Aorta (tissue), 5 donors: ENCODE measurements at places on chromosomes 7 and 10.
A peak's percentile ranks its signal among the peaks of the same experiment; 100 is the strongest.

DNA sequence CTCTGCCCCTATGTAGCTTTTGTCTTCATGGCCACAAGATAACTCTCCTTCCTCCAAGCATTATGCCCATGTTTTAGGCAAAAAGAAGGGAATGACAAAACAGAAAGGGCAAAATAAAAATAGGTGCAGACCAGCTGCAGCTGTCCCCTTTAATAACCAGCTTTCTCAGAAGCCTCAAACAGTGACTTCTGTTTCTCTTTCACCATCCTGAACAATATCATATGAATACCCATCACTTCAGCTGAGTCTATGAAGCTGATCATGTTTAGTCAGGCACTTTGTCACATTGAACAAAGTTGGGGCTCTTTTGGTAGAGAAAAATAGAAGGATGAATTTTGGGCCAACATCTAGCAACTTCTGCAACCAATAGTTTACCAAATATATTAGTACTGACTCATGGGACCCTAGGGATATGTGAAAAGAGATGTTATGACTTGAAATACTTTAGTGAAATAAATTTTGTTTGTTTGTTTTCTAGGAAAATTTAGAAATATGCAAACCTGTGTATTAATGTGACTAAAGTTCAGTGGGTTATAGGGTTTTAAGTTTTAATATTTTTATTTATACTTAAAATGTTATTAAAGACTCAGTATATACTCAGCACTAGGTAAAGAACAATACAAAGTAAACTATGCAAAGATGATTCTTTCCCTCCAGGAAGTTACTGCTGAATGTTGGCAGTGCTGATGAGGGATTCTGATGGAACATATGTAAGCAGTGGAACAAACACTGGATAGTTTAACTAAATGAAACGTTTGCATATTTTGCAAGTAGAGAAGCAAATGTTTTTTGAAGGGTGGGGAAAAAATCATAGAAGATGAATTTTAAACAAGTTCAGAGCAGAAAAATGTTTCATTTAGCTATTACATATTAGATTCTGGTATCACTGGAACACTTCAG lies 133.7 kb downstream of the FOXP2 start:
- no peak for DNase-seq

DNA sequence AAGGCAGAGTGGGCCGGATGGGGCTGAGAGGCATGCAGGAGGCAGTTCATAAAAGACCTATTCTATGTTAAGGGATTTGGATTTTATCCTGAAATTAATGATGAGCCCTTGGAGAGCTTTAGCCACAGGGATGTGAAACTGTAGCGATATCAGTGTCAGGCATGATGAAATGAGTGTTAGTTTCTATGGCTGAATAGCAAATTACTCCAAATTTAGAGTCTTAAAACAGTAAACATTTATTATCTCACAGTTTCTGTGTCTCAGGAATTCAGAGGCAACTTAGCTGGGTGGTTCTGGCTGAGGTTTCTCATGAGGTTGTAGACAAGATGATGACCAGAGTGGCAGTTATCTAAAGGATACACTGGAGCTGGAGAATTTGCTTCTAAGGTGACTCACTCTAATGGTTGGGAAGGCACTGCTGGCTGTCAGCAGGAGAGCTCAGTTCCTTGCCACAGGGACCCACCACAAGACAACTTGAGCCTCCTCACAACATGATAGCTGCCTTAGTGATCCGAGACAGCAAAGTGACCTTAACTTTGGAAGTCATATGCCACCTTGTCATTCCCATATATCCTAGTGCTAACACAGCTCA lies 36.7 kb upstream of the SFTPD start:
- DNase-seq = no peak

- DNase-seq = no peak
Measured at GRCh38 chr7:69619635-69620034, 21.4 kb downstream of the AUTS2 start.

DNA sequence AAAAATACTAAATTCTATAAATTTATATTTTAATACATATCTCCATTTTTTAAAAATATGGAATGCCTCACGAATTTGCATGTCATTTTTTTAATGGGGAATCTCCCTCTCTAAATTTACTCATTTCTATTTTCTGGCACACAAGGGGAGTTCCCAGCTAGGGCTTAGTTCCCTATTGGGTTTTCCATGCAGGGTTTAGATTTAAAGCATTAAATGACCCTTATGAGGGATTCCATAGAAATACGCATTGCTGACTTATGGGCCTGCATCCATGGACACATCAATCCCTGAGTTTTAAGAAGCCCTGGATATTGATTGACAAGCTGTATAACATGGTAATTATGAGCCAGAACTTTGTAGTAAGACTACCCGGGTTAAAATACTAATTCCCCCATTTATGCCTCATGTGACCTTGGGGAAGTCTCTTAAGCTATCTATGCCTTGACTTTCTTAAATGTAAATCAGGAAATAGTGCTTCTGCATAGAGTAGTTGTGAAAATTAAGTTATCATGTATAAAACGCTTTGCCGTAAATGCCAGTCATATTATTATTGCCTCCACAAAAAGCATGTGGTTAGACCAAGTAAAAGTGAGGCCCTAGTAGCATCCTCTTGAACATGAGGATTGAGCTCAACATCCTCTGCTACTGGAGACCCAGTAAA lies 78.8 kb upstream of the ANKRD1 start:
- no peak for DNase-seq

DNA sequence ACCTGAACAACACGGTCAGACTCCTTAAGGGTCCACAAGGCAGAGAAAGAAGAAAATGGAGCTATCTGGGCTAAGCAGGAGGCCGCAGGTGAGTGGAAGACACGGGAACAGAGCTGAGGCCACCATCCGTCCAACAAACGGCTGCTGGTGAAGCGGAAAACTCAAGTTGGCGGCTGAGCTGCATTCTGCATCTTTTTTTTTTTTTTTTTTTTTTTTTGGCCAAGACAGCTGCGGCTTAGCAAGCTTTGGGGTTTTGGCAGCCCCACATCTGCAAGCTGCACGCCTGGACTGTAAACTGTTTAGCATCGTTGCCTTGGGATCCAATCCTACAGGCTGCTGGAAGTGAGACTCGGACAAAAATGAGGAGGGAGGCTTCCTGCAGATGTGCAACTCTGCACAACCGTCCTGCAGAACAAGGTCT lies 37.4 kb downstream of the RGS10 start:
- DNase-seq = no peak

- DNase-seq = no peak
Measured at GRCh38 chr10:71344993-71345480, 26.0 kb downstream of the SLC29A3 start.

DNA sequence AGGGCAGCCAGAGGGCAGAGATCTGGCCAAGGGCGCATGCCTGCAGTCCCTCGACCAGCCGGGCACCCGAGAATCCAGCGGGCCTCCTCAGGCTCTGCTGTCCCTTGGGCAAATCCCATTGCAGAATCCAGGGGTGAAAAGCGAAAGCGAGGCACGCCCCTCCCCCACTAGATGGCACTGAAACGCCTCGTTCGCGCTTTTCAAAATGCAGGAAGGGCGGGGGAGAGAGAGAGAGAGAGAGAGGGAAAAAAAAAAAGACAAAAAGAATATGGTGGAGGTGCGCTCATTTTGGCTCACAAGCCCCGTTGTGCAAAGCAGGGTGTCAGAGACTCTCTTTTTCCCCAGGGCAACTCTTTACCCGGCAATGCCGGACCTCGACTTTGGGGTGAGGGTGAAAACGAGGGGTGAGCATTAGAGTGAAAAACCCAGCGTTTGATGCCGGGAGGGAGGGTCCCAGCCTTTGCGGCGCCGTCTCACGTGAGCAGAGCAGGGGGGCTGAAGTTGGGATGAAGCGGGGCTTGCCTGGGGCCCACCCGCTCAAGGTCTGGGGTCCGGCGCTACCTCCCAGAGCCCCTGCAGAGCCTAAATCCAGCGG lies 2.5 kb upstream of the TMEM178B start:
- DNase-seq = no peak

GRCh38 chr7:148556892-148557291 lies 33.7 kb upstream of the C7orf33 start:
- DNase-seq = no peak

- DNase-seq = no peak
Measured at GRCh38 chr10:22049635-22050034, 46.1 kb upstream of the DNAJC1 start.

DNA sequence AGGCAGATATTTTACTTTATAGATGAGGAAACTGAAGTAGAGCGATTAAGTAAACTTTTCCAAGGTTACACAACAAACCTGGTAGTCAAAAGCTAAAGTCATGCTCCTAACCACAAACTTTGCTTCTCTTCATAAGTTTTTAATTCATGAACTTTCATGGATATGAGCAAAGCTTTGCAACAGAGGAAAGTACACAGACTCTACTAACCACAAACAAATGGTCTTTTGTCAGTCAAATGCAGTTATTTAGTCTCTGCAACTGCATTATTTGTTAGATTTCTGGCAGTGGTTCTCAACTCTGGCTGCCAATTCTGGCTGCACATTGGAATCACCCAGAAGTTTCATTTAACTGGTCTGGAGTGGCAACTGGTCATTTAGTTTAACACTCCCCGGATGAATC lies 140.6 kb upstream of the TMEM168 start:
- DNase-seq = no peak

DNA sequence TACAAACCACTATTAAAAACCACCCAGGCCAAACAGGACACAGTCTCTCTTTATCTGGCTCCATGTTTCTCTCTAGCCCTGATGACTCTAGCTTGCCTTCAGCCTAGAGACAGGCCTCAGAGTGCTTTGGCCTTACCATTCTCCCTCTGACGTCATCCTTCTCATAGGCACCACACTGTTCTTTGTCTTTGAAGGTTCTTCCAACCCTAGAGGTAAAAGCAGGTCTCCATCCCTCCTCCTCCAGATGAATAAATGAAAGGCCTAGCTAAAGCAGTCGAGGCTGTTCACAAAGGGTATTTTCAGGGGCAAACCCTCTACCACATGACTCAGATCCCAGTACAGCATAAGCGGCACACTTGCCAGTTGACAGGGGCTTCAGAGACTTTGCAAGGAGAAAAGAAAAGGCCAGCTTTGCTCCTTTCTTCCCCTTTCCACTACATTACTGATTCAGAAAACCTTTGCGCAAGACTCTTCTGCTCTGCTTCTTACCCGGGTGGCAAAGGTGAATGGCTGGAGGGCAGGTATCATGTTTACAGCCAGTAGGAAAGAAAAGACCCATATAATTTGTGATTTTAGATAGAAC lies 14.8 kb downstream of the NFE2L3 start:
- no peak for DNase-seq

DNA sequence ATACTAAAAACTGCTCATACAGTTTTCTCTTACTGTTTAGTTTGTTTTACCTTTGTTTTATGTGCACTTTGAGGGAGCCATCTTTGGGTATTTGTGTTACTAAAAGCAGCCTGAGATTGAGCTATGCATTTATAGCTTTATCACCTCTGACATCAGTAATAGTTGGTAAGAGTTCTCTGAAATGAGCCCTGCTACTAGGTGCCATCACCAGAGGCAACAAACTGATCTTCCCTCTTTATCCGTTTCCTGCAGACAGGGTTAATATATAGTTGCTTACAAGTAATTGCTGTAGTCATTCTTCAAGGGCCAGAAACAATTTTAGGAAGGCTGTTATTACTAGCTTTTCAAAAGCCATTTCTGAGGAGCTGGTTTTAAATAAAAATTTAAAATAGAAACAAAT lies 49.1 kb downstream of the KIF20B start:
- DNase-seq = no peak

GRCh38 chr7:158077934-158078910 lies 509.4 kb downstream of the PTPRN2 start:
- DNase-seq = peak; percentile 49

DNA sequence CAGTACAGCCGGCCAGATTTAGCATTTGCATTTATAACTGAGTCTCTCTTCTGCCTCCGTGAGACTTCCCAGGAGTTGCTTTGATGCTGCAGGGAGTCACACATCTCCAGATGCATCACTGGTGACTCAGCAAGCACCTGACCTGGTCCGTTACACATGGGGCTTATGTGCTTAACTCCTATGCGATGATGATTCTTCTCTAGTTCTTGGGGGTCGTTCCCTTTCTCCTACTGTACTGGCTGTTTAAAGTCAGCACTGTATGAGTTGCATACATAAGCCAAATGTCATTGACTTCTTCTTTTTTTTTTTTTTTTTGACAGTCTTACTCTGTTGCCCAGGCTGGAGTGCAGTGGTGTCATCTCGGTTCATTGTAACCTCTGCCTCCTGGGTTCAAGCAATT lies 13.0 kb upstream of the AKR1E2 start:
- DNase-seq = no peak

DNA sequence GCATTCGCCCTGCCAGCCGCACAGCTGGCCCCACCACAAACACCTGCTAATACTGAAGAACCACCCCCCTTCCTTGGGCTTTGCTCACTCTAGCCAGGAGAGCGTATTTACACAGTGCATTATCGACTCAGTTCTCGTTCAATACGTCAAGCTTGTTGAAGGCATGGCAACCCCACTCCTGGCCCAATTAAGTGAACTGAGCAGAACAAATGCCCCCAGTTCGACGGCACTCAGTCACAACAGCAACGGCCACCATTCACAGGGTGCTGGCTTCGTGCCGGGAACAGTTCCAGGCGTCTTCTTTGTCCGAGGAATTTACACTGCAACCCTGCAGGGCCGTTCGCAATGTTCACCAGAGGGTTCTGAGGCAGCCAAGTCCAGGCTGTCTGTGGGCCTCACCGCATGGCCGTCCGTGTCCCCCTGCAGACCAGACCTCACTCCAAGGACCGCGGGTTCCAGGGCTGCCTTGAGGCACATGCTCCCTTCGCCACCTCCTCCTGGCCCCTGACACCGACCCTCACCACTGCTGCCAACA lies 175.3 kb downstream of the DIP2C start:
- DNase-seq = peak; percentile 79

- no peak for DNase-seq
Measured at GRCh38 chr7:155104913-155105312, 34.8 kb downstream of the HTR5A start.

DNA sequence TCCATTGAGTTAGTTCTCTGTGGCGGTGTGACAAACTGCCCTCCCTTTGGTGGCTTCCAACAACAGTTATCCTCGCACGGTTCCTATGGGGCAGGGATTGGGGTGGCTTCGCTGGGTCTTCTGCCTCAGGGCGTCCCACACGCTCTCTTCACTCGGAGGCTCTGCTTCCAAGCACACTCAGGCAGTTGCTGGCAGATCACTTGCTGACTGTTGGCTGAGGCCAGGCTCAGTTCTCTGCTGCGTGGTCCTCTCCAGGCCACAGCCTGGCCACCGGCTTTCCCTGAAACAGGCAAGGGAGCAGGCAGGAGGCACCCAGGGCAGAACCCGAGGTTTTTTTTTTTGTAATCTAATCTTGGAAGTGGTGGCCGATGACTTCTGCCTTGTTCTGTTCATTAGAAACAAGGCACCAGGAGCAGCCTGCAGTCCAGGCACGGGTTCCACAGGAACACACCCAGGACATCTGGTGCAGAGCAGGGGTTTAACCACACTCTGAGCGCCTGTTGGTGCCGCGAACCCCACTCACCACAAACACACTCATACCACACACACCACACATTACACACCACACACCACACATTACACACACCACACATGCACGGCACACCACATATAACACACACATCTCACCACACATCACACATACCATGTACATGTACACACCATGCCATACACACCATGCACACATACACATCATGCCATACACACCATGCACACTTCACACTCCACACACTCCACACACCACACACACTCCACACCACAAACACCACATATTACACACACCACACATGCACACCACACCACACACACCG lies 112.2 kb downstream of the PTPN20 start:
- peak; percentile 70 for DNase-seq

GRCh38 chr7:1807821-1808600 lies 137.9 kb downstream of the ELFN1 start:
- peak; percentile 20 for DNase-seq
